Endothelial cell of umbilical vein (primary cell): ENCODE measurements at places on chromosomes 3 and 15.

DNA sequence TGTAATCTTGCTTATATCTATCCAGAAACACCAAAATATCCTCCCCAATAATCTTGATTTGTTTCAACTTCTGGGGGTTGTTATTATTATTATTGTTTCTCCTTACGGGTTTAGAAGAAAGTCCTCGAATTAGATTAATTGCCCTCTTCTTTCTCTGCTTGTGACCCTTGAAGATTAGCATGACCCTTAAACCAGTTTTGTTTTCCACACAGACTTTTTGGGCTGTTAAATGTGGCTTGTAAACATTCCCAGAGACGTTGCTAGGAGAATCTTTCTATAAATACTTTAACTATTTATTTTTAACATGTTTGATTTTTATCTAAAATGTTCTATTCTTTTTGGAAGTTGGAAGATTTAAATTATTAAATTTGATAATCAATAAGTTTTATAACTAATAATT lies 4.3 kb upstream of the SUCNR1 start:
- DNase-seq = no peak

DNA sequence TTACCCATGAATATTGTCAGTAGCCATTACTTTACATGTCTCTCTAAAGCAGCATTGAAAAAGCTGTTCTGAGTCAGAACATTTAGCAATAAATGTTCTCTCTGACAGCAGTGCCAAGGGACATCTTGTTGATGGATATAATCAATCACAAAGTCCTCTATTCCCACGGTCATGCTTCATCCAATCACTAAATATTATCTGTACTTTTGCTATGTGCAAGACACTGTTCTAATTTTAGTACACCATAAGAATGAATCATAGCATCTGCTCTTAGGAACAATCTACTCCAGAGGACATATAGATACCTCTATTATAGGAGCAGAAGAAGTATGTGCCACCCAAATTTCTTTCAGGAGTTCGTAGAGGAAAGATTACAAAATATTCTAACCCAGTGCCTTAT lies 142.5 kb upstream of the MBNL1 start:
- no peak for DNase-seq

GRCh38 chr3:185823078-185824044 lies 1.5 kb downstream of the IGF2BP2 start:
- DNase-seq = peak; percentile 51

- DNase-seq = peak; percentile 90
Observed at GRCh38 chr3:120780977-120781376, 38.4 kb downstream of the GTF2E1 start.

DNA sequence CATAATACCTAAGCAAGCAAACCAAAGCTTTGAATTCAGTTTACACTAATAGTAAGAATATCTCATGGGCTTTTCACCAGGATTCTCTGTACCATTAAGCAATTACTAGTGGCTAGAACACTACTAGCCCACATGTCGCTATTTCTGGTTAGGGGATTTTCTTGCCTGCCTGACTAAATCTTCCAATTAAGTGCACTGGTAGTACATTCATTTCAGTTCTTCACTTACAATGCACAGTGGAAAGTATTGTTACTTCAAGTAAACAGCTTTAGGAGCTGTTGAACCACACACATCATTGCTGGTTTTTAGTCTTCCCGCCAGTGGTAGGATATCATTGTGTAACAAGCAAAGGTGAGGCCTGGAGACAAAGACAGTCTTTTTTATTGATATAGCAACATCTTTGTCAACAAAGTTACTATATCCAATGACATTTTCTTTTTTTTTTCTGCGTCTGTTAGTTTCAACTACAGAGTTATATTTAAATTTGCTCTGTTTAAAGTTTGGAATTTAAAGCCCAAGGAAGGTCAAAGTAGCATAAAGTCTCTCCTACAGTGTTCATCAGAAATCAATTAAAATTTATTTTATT lies 826.8 kb upstream of the NR2F2 start:
- DNase-seq = no peak

GRCh38 chr3:146912241-146913015 lies 307.3 kb upstream of the PLSCR5 start:
- DNase-seq = peak; percentile 22

DNA sequence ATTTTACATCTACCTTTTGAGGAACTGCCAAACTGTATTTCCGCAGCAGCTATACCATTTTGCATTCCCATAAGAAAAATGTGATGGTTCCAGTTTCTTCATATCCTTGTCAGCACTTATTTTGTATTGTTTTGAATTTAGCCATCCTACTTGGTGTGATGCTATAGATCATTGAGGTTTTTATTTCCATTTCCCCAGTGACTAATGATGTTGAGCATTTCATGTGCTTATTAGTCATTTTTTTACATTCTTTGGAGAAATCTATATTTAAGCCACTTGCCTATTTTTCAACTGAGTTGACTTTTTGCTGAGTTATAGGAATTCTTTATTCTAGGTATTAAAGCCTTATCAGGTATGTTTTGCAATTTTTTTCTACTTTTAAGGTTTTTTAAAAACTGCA lies 347.6 kb upstream of the RARB start:
- DNase-seq = no peak

DNA sequence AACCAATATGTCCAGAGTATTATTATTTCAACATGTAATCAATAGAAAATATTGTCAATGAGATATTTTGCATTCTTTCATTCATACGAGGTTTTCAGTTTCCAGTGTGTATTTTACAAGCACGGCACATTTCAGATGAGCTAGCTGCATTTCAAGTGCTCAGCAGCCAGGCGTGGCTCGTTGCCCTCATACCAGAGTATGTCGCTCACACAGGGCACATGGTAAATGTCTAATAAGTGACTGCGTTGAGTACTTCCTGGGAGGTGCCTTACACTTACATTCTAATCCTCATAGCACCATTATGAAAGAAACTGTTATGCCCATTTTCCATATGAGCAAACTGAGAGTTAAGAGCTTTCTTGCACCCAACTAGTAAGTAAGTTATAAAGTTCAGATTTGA lies 47.4 kb downstream of the TMEM266 start:
- DNase-seq = no peak

DNA sequence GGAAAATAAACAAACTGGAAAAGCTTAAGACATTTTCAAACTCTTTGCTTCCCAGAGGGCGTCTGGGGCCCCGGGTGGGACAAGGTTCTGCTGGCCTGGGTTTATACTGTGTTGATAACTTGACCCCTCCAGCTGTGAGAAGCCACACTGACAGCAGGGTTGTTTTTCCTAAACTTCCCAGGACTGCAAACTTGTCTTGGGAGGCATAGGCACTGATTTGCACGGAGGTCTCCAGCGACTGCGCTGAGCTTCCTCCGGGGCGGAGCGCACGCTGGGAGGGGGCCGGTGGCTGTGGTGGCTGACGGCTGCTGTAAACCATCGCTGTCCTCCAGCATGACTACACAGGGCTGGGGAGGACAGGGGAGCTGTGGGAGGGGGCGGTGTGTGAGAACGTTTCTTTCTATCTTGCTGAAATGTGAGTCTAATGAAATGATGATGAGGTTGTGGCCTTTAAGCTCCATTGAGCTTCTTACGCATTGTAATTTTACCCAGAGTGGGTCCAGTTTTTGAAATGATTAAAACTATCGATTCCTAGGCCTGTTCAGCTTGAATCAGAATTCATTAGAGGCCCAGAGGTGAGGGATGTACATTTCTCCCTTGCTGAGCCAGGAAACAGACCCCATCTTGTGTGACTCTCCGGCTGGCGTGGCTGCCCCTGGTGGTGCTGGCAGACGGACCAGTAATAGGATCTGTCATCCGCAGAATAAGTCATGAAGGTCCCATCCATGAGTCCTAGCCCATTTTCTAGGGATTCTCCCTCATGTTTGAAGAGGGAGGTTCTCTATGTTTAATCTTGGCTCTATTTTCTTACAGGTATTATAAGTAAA lies 40.5 kb upstream of the VPS8 start:
- DNase-seq = no peak

DNA sequence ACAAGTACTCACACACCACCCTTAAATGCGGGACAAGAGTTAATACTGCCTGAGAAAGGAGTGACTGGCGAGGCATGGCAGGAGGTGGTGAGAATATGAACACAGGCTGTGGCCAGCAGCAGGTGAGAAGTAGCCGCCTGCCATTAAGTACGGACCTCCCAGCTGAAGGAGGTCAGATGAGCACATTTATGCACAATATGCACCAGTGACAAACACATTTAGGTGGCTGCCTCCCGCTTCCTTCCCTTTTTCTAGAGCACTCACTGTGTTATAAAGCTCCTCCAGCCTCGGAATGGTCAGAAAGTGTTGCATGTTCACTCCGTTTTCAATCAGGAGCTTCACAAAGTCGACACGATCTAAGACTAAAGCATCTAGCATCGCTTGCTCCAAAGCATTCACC lies 52.4 kb downstream of the TRPM1 start:
- DNase-seq = no peak

GRCh38 chr15:44286814-44287452 lies 1.6 kb upstream of the GOLM2 start:
- DNase-seq = peak; percentile 24

- DNase-seq = peak; percentile 64
Observed at GRCh38 chr3:110697961-110698360, 373.7 kb upstream of the NECTIN3 start.

DNA sequence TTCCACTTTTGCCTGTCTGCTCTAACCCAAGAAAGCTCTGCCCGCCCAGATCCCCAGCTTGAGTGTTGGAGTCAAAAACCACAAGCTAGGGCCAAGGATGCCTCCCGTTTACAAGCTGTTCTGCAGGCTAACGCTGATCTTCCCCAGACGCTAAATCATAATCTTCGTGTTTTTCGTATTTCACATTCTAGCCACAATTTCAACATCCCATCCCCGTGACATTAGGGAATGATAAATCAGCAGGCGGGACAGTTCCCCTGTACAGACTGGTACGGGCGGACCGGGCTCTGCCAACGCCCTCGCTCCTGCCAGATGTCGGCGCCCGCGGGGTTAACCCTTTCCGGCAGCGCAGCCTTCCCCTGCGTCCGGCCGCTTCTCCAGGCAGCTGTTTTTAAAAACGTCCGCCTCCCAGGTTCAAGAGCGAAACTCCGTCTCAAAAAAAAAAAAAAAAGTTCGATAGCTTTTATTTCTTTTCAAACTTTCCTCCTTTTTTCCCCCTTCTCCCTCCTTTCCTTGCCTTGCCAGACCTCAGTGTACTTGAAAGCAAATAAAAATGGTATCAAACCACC lies 81.0 kb upstream of the BNC1 start:
- DNase-seq = peak; percentile 8

GRCh38 chr3:106332129-106332528 lies 463.3 kb upstream of the CBLB start:
- no peak for DNase-seq

DNA sequence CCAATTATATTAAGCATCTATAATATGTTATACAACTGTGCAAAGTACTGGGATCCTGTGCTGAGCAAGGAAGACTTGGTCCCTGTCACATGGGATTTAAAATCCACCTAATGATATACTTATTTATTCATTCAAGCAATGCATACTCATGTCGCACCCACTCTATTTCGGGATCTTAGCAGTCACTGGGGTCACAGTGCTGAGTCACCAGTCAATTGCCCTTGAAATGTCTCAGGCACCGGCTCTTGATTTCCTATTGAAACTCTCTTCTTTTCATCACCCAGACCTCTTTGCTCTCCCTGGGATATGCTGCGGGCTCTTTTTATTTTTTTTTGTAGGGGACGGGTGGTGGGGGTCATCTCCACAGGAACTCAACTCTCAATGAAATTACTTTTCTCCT lies 194.5 kb upstream of the GAP43 start:
- DNase-seq = no peak

DNA sequence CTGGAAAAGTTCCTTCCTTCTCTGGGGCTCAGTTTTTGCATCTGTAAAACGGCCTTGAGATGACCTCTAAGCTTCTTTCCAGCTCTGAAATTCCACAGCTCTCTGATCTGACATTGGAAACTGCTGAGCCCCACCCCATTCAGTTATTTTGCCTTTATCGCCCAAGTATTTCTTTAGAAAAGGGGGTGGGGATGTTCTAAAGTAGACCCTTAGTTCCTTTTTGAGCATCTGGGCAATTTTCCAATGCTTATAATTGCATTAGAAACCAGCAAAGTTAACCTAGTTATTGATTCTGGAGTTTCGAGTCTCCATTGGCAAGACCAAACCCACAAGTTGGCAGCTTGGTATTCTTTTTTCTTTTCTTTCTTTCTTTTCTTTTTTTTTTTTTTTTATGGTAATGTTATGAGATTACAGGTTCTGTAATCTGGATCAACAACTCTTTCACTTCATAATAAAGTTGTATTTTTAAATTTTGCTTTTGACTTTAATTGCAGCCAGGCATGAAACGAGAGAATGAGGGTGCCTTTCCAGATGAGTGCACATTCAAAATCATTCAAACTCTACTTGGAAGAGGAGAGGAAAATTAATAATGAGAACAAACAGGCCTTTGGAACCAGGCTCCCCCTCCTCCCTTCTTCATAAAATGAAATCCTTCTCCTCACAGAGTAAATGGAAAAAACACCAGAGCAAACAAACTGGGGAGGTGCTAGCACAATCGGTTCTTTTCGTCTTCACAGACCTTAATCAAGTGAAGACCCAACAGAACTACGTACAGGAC lies 76.8 kb upstream of the LRIG1 start:
- no peak for DNase-seq

- DNase-seq = no peak
Observed at GRCh38 chr15:55823699-55824340, 80.9 kb upstream of the PRTG start.

DNA sequence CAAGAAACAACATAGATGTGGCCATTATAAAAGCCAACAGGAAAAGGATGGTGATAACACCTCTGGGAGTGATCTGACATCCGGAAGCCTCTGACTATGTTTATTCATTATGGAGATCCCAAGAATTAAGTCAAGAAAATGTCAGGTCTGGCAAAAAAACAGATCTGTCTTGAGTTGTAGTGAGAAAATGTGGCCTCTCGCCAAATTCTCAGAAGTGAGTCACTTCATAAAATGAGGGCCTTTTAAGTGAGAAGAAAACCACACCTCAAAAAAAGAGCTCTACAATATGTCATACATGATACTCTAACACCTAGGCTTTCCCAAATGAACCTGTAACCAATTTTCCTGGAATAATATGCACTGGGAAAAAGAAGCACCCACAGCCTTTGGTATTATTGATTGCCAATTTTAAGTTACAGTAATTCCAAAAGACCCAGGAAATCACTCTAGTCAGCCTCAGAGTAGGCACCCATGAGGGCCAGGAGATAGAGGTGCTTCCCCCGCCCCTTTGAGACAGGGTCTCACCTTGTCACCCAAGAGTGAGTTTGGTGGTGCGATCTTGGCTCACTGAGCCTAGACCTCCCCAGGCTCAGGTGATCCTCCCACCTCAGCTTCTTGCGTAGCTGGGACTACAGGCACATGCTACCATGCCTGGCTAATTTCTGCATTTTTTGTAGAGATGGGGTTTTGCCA lies 38.0 kb downstream of the CCR3 start:
- DNase-seq = no peak

DNA sequence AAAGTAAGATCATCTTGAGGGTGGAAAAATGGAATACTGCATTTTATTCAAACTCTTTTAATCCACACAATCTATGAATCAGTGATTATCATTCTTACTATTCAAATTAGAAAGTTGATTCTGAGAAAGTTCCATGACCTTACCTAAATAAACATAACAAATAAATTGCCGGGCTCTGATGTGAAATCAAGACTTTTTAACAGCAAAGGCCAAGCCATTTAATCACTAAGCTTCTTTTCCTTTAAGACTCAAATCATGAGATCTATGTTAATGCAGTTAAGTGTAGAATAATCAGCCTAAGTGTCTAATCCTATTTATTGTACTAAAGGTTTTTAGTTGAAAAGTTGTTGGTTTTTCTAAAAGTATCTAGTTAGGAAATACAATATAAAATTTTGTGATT lies 857.0 kb downstream of the SI start:
- no peak for DNase-seq

GRCh38 chr3:11558918-11559815 lies 84.5 kb downstream of the VGLL4 start:
- no peak for DNase-seq
